ENCODE measurements at places on chromosomes 7 and 10.

DNA sequence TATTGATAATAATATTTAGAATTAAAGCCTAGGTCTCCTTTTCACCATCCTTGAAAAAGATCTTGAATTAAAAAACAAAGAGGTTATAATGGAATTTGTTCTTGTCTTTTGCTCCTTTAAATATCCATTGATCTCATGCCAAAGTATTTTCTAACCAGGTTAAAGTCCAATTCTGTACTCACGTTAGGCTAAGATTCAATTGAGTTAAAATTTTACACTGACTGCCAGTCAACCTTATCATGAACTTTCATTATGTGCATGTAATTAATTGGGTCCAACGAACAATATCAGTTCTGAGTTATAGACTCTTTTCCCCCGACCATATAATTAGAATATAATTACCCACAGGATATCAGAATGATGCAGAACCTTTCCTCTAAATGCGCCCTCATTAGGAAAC, 266.6 kb downstream of the DGKB start:
- DNase-seq, result no peak

- no peak for DNase-seq
Measured at GRCh38 chr7:55236476-55236875, 128.7 kb upstream of the LANCL2 start.

DNA sequence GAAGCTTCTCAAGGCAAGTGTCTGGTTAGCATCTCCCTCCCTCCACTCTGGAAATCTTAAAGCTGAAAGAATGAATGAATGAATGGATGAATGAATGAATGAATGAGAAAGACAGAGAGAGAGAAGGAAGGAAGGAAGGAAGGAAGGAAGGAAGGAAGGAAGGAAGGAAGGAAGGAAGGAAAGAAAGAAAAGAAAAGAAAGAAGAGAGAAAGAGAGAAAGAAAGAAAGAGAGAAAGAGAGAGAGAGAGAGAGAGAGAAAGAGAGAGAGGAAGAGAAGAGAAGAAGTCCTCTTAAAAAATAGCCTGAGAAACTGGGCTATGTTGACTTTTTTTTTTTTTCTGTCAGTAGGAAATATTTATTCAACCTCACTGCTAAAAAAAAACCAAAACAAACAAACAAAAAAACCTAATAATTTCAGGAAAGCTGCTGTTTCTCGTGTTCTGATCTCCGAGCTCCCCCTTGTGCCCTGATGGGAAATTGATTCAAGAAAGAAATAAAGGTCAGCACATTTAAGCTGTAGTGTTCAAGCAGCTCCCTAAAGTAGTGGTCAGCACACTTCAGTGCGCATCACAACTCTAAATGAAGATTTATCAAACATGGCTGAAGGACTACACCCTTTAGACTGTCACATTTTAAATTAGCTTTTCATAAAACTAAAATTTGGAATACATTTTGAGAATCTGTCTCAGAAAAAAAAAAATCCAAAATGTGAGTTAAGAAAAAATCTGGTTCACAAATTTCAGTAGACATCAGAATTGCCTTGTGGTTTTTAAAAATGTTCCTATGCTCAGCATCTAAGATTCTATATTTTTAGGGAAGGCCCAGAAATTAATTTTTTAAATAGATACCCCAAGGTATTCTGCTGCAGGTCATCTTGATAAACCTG, 154.3 kb downstream of the ELAPOR2 start:
- no peak for DNase-seq

GRCh38 chr7:143300959-143301935, 13.1 kb downstream of the CASP2 start:
- DNase-seq, result no peak

GRCh38 chr7:1899196-1899595, 229.1 kb downstream of the ELFN1 start:
- DNase-seq, result no peak

DNA sequence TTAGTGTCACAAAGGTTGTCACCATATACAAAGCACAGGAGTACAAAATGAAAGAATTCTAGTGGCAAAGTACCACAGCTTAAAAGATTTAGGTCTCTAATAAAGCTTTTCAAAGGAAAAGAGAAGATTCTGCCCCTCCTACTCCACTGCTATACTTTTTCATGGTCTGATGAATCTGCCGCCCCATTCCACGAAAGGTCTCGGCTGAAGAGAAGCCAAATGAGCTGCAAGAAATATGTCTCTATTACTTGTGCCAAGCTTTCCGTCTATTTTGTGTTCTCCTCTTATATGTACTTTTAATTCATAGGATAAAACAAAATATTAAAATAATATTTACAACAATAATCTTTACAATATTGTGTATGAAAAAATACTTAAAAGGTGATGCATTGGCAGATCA, 222.6 kb downstream of the ANK3 start:
- no peak for DNase-seq

- no peak for DNase-seq
Measured at GRCh38 chr10:7003831-7004395, 406.9 kb downstream of the SFMBT2 start.

DNA sequence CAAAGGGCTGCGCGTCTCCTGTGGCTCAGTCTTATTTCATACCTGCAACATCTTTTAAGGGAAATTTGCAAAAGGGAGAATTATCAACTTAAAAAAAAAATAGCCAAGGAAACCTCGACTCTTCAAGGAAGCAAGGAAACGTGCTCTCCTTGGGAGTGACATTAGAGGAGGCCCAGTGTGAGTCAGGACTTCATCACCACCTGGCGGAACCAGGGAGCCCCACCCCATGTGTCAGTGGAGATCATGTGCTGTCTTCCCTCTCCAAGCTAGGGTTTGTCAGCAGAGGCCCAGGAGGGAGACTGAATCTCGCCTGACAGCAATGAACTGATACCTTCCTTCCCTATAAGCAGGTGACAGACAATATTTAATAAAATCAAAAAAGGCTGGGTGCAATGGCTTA, 28.9 kb downstream of the POR start:
- peak; percentile 52 for DNase-seq

DNA sequence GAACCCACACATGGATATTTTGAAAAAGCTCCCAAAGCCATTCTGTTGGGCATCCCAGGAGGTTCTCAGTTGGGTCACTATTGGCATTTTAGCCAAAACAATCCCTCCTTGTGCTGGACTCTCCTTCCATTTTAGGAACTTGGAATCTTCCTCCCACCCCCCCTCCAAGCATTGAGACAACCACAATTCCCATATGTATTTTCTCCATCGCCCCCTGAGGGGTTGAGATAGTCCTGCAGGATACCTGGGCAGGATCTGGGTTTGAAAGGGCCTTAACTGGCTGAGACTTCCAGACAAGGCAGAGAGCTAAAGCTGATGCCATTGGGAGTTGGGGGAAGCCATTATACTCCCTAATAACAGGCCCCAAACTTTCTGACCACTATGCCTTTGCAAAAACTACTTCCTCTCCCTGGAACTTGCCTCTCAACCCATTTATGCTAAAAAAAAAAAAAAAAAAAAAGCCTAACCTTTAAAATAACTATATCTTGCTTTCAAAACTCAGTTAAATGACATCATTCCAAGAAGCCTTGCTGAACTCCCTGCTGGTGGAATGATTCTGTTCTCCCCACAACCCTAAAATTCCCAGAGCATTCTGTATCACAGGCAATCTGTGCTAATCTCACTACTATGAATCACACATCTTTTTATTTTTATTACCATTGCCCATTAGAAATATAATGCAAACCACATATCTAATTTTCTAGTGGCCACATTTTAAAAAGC, 77.5 kb upstream of the PDE1C start:
- no peak for DNase-seq

DNA sequence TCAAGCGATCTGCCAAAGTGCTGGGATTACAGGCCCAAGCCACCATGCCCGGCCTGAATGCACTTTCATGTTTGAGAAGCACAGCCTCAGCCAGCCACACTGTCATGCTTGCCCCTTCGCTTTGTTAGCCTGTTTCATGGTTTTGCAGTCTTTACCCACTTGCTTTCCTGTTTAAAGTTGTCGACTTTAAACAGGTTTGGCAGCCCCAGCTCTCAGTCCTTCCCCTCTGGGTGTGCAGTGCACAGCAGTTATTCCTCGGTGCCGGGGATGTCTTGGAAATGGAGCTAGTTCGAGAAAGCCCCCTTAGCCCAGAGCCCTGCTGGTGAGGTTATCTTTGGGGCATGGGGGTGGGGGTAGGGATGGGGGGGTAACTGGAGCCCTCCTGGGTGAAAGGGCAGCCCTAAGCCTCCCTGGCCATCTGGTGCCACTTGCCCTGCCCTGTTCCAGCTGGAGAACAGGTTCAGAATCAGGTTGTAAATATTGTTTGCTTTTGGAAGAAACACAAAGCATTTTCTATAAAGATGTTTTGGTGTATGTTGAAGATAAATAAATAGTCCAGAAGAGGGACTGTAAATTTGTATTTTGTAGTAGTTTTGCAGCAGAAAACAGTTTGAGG, 14.8 kb downstream of the TSPAN14 start:
- DNase-seq, result no peak

DNA sequence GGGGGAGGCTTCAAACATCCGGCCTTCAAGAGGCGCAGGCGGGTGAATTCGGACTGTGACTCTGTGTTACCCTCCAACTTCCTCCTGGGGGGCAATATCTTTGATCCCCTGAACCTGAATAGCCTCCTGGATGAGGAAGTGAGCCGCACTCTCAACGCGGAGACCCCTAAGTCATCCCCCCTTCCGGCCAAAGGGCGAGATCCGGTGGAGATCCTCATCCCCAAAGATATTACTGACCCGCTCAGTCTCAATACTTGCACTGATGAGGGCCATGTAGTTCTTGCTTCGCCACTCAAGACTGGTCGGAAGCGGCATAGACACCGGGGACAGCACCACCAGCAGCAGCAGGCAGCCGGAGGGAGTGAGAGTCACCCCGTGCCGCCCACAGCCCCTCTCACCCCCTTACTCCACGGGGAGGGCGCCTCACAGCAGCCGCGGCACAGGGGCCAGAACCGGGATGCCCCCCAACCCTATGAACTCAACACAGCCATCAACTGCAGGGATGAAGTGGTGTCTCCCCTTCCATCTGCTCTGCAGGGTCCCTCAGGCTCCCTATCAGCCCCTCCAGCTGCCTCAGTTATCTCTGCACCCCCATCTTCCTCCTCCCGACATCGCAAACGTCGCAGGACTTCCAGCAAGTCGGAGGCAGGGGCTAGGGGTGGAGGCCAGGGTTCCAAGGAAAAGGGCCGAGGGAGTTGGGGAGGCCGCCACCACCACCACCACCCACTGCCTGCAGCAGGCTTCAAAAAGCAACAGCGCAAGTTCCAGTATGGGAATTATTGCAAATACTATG, 1.1 kb downstream of the MEPCE start:
- DNase-seq, result no peak

GRCh38 chr10:132793213-132793612, 7.3 kb upstream of the NKX6-2 start:
- no peak for DNase-seq

DNA sequence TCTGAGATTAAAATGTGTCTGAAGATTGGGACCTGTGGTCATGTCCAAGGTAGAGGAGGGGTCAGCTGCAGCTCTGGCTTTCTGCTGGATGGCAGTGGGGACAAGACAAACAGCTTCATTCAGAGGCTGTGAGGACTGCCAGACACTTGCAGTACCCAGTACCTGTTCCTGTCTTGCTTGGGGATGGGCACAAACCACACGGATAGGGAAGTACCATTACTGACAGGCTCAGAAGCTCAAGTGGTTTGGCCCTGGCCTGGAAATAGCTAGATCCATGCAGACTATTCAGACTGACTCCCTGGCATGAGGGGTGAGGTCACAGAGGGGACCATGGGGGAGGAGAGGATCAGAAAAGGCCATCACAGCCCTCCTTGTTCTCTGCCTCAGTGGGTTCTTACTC, 56.0 kb upstream of the COMTD1 start:
- no peak for DNase-seq

- DNase-seq, result no peak
Measured at GRCh38 chr7:142418326-142418725, 160.5 kb upstream of the PRSS58 start.

DNA sequence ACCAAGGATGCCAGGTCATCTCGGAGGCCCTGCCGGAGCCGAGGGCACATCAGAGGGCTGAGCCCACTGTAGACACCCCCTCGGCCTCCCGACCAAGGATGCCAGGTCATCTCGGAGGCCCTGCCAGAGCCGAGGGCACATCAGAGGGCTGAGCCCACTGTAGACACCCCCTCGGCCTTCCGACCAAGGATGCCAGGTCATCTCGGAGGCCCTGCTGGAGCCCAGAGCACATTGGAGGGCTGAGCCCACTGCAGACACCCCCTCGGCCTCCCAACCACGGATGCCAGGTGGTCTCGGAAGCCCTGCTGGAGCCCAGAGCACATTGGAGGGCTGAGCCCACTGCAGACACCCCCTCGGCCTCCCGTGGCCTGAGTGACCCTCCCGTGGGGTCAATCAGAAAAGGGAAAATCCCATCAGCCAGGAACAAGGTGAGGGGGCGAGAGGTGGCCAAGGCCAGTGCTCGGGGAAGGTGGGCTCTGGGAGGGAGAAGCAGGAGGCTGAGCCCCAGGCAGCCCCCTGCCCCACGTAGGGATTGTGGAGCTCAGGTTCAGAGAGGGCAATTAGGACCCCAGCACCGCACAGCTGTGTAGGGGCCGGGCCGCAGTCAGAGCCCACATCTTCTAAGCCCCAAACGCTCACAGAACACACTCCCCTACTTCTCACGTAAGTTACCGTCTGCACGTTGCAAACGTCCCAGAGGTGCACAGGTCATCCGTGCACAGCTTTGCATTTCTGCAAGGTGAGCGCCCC, 37.6 kb upstream of the FOXL3 start:
- DNase-seq, result no peak

- no peak for DNase-seq
Measured at GRCh38 chr7:158281441-158281840, 306.2 kb downstream of the PTPRN2 start.

DNA sequence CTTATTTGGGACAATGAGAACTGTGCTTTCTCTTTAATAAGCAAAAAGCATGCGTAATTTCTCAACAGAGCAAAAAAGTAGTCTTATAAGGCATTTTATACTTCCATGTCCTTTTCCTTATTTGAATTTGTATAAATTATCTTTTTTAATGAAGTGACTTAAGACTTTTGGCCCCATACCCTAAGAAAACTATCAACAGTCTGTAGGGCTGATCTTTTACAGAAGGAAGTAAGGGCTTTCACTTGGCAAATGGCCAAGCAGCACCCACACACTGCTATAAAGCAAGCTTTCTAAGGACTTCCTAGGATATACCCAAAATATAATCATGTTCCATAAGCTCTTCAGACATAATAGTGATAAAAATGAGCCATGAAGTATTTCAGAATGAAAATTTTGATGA, 3.4 kb downstream of the CRPPA start:
- DNase-seq, result no peak

DNA sequence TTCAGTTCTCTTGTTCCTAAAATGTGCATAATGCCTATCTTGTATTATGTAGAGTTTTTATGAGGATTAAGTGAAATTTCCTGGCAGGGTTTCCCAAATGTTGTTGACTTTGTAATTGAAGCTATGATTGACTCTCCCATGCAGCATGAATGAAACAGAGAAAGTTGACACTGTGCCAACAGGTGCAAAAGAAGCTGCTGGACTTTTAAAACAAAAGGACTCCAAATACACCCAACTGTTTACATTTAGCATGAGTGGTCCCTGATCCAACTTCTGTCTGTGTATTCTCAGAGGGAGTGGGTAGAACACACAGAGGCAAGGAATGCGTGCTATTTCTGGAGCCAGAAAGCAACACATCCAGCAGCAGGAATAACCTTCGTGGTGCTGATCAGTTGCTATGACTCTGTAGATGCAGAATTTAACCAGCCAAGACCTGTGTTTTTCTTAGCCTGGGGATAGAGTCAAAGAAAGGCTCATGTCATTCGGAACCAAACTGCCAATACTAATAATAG, 14.4 kb upstream of the RBM20 start:
- DNase-seq, result no peak

Measured in 8988T (cell line).